Fibroblast of upper back skin (primary cell): ENCODE measurements at places on chromosomes 2 and 18.
A peak's percentile ranks its signal among the peaks of the same experiment; 100 is the strongest.

GRCh38 chr2:5699963-5700362 is 7.8 kb downstream of the SOX11 start:
- DNase-seq, result no peak

DNA sequence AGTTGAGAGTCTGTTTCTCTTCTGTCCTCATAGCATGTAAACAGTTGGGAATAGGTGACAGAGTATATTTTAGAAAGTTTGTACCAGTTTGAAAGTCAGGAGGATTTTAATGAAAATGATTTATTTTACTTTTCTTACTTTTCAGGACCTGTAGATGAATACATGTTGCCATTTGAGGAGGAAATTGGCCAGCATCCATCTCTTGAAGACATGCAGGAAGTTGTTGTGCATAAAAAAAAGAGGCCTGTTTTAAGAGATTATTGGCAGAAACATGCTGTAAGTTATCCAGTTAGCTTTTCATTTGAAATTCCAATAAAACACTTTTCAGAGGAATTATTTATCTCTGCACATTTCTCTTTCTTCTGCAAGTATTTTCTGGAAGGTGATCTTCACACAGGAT is 81.1 kb downstream of the ACVR2A start:
- DNase-seq, result peak; percentile 12

GRCh38 chr2:241052677-241053360 is 49.3 kb downstream of the MTERF4 start:
- no peak for DNase-seq

GRCh38 chr2:239137898-239138283 is 262.9 kb downstream of the HDAC4 start:
- no peak for DNase-seq

- DNase-seq, result no peak
Measured at GRCh38 chr18:390741-391478, 109.6 kb downstream of the COLEC12 start.

DNA sequence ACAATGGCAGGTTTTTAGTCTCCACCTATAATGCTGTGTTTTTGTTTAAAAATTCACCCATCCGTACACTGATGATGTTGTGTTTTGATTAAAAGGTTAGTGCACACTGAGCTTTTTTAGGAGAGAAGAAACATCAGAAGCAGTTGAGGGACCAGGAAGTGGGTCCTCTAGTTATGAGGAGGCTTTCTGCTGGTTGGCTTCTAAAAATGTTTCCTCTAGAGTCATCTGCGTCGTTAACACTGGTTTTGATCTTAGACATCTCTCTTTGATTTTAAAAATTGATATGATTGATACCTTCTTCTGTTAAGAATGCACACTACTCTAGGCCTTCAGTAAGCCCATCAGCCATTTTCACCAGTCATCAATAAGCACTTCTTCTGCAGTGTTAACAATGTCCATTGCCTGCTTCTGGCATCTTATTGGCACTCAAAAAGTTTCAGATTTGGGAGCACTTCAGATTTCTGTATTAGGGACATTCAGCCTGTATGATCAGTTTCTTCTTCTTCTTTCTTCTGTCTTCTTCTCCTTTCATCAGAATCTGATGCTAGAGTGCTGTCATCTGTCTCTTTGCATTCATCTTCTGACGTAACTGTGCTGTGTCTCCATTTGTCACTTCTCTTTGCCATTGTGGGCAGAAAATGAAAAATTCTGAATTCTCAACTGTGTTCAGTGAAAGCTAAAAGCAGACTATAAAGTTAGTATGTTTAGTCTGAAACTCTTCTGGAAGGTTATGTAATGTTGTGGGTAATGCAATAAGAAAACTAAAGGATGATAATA is 56.3 kb downstream of the PHLPP1 start:
- DNase-seq, result no peak

- peak; percentile 17 for DNase-seq
Measured at GRCh38 chr2:111100765-111101162, 19.9 kb upstream of the BCL2L11 start.

- DNase-seq, result no peak
Measured at GRCh38 chr2:85016446-85016845, 45.5 kb downstream of the KCMF1 start.

- no peak for DNase-seq
Measured at GRCh38 chr2:98313492-98314250, 32.6 kb upstream of the CNGA3 start.

DNA sequence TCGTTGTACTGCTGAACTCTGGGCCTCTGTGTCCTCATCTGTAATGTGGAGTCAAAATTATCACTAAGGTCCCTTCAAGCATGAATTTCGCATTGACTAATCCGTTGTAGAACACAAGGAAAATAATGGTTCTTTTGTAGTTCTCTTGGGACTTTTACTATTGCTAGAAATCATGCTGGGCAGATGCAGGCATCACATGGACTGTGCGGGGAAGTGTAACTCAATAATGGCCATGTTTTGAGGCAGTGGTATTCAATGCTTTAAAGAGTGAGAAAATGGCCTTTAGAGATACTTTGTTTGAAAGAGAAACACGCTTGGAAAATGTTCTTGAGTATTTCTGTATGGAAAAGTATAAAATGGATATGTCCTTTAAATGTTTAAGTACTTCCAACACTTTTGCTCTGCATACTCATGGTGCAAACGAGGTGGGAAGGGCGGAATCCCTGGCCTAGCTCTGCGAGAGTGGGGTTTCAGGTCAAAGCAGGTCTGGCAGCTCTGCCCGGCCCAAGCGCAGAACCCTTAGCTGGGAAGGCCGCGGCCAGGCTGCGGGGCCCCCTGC is 117.3 kb upstream of the MSTN start:
- DNase-seq, result no peak

DNA sequence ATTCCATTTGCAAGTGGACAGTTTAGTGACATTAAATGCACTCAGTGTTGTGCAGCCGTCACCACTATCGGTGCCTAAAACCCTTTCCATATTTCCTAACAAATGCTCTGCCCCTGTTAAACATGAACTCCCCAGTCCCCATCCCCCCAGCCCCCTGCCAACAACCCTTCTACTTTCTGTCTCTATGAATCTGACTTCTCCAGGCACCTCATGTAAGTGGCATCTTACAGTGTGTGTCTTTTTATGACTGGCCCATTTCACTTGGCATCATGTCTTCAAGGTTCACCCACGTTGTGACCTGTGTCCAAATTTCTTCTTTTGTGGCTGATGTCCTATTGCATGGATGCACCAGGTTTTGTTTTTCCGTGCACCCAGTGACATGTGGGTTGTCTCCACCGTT is 140.9 kb upstream of the GPC1 start:
- DNase-seq, result no peak

DNA sequence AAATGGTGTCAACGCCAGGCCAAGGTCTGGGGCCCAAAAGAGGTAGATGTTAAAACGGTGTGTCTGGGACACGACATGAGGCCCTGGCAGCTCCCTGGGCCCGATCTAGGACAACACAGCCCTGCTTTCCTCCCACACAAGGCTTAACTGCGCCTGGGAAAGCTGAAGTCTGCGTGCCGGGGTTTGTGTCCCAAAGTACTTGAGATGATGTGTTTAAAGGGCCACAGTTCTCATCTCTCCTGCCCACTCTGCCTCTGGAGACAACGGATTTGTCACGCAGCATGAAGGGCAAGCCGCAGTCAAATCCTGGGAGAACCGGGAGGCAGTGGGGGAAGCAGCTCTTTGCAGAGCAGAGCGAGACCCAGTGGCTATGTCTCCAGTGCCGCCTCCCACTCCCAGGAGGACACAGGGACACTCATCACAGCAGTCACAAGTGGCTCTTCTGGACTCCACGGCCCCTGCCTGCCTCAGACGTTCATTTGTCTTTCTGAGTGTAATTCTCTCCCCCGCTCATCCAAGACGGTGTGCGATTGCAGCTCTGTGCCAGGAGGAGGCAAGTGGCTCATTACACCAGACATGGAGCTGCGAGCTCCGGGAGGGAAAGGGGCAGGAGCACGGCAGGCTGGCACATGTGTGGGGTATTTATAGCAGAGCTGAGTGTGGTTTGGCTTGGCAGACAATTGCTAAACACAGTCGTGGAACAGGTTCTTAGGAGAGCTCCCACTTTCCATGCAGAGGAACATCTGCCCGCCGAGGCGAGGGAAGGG is 57.7 kb upstream of the SEMA4C start:
- DNase-seq, result no peak

GRCh38 chr2:23135481-23136100 is 249.4 kb upstream of the KLHL29 start:
- DNase-seq, result peak; percentile 7

DNA sequence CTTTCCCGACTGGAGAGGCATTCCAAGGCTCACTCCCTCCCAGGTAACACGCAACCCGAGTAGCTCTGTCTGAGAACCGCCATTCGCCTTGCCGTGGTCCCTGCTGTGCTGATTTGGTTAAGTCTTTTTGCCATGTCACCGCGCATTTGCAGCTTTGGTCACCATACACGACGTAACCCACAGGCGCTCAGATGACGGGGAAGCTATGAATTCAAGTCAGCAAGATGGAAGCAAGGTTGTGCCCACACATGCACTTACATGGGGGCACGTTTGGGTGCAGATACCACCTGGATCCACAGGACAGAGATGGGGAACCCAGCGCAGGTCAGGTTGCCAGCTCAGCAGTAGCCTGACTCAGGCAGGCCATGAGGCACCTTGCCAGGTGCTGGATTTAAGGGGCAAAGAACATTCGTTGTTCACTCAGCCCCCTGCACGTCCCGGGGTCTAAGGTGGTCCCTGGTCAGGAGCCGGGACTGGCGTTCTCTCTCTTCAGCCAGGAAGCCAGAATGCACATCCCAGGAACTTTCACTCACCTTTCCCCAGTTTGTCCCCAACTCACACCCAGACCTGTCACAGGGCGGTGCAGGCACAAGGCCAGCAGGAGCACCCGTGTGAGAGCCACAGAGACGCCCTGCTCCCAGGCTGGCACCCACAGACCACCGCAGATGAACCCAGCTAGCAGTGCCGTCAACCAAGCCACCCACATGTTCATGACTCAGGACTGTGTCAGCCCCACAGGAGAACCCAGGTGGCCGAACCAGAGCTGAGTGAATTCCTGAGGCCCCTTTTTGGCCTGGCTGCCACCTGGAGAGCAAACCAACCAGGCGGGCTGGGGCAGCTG is 19.9 kb downstream of the SNED1 start:
- no peak for DNase-seq

GRCh38 chr18:50586710-50587109 is 26.8 kb downstream of the MAPK4 start:
- no peak for DNase-seq

GRCh38 chr2:201765799-201766198 is 14.9 kb downstream of the ALS2 start:
- no peak for DNase-seq

GRCh38 chr2:24588294-24588693 is 97.2 kb downstream of the NCOA1 start:
- no peak for DNase-seq

DNA sequence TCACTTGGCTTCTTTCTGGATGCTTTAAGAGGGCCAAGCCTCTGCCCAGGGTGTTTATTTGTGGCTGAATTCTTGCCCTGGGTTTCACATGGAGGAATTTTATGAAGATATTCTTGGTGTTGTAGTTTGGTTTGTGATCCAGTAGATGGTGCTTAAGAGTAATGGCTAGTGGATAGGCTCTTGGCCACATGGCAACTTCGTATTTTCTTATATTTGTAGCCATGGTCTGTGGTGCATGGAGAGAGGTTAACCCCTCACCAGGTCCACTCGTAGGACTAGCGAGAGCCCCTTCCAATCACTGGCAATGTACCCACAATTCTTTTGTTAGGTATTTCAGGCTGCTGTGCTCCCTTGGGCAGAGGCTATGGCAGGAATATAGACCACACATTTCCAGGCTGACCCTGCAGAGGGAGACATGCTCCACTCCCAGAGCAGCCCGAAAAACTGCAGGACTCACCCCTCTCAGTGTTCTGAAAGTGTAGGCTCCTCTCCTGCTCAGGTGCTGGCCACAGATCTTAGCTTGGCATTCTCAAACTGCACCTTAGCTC is 582.1 kb upstream of the SETBP1 start:
- peak; percentile 31 for DNase-seq

DNA sequence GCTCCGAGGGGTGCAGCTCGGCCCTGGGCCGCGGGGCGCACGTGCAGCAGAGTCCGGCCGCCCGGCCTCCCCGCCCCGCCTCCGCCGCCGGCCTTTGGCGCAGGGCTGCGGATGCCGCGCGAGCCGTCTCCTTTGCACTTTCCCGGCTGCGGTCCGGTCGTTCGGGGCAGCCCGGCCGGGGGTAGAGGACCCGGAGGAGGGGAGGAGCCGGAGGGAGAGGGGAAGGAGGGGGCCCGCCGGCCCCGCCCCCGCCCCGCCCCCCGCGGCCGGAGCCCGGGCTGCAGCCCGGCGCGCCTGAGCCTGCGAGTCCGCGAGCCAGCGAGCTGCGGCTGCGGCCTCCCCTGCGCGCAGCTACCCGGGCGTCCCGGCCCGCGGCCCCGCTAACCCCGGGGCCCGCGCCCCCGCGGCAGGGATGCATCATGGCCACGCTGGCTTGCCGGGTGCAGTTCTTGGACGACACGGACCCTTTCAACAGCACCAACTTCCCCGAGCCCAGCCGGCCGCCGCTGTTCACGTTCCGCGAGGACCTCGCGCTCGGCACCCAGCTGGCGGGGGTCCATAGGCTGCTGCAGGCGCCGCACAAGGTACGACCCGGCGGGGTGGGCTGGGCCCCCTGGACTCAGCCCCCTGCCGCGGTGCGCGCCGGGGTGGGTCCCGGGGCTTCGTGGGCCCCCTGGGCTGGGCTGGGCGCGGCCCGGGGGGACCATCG is at the start of gene FHOD3:
Gene FHOD3, plus strand, starts transcription at position 297 of the 709 bp plus-strand sequence. Its CDS starts 123 bp downstream, at position 420.
- DNase-seq, result peak; percentile 72

DNA sequence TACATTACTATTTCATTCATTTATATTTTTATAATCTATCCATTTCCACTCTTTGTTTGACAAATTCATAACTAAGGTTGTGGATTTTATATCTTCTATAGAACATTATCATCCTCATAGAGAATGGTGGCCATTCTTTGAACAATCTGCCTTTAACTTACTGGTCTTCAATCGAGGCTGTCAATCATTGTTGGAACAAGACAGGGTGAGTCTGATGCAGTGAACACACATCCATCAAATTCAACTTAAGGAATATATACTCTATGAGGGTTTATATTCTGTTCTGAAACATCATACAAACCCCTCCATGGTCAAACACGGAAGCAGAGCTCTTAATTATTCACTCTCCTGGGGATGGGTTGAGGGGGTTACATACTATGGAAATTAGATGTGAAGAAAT is 28.3 kb upstream of the KLF7 start:
- no peak for DNase-seq

- no peak for DNase-seq
Measured at GRCh38 chr2:179953359-179953758, 53.7 kb downstream of the CWC22 start.

- DNase-seq, result no peak
Measured at GRCh38 chr2:120461092-120461491, 115.2 kb downstream of the INHBB start.
